Placental pericyte (primary cell): ENCODE measurements at places on chromosomes 11 and 22. TPM values are rescaled to one million over a fixed set of nuclear protein-coding genes. Genes with fewer than 3 reads are reported as not detected.

The PRAME gene
- total RNA-seq = 0.14 and 0.44 TPM in 2 replicates

The C11orf21 gene
- not detected in 2 replicates for total RNA-seq

The GRK3 gene
- total RNA-seq = 0.22 and 0.86 TPM in 2 replicates

The LRRC74B gene
- 0.14 TPM in 1 of 2 replicates, not detected in the other for total RNA-seq

The CCDC73 gene
- not detected in 2 replicates for total RNA-seq

The FAM227A gene
- total RNA-seq = 1.3 and 1.8 TPM in 2 replicates

The EIF4ENIF1 gene
- total RNA-seq = 12.6 and 13.3 TPM in 2 replicates

The OR5B2 gene
- total RNA-seq = not detected in 2 replicates

The RTN4R gene
- 0.29 and 1.3 TPM in 2 replicates for total RNA-seq

The LGR4 gene
- 7.7 and 18.5 TPM in 2 replicates for total RNA-seq

The TMPRSS6 gene
- not detected in 2 replicates for total RNA-seq

The MS4A6E gene
- not detected in 2 replicates for total RNA-seq

The LRRN4CL gene
- 3.7 and 4.7 TPM in 2 replicates for total RNA-seq

The AASDHPPT gene
- total RNA-seq = 46.2 and 67.0 TPM in 2 replicates

The C1QTNF4 gene
- 0.14 and 0.22 TPM in 2 replicates for total RNA-seq

The CNGA4 gene
- 0.44 TPM in 1 of 2 replicates, not detected in the other for total RNA-seq

The GGT5 gene
- total RNA-seq = 3.5 and 6.7 TPM in 2 replicates

The WT1 gene
- total RNA-seq = 0.88 and 1.4 TPM in 2 replicates

The PARVG gene
- not detected in 2 replicates for total RNA-seq

The RAPSN gene
- 0.14 and 0.44 TPM in 2 replicates for total RNA-seq

The KREMEN1 gene
- total RNA-seq = 7.0 and 12.0 TPM in 2 replicates

The ARHGAP8 gene
- total RNA-seq = under 0.01 and 0.22 TPM in 2 replicates

The KLHL35 gene
- 2.4 and 4.6 TPM in 2 replicates for total RNA-seq

The C11orf87 gene
- not detected in 2 replicates for total RNA-seq

The ZC3H7B gene
- 49.2 and 77.2 TPM in 2 replicates for total RNA-seq

The LRRC56 gene
- total RNA-seq = 1.6 and 2.8 TPM in 2 replicates

The BARX2 gene
- not detected in 2 replicates for total RNA-seq

The SYCE3 gene
- total RNA-seq = not detected in 2 replicates

The C11orf86 gene
- total RNA-seq = not detected in 2 replicates

The MN1 gene
- 4.6 and 7.2 TPM in 2 replicates for total RNA-seq

The FAM111A gene
- total RNA-seq = 30.6 and 81.3 TPM in 2 replicates

The SLCO2B1 gene
- total RNA-seq = 0.29 and 0.66 TPM in 2 replicates

The PKNOX2 gene
- total RNA-seq = 2.8 and 7.7 TPM in 2 replicates

The MIOX gene
- total RNA-seq = 0.14 TPM in 1 of 2 replicates, not detected in the other

The OR2AT4 gene
- not detected in 2 replicates for total RNA-seq

The TIMP3 gene
- total RNA-seq = 1,295 and 1,679 TPM in 2 replicates

The ADM2 gene
- 2.7 and 13.3 TPM in 2 replicates for total RNA-seq

The MMP27 gene
- total RNA-seq = not detected in 2 replicates

The CFAP300 gene
- 2.9 and 5.9 TPM in 2 replicates for total RNA-seq

The MPEG1 gene
- total RNA-seq = under 0.01 and 0.14 TPM in 2 replicates

The TTC36 gene
- total RNA-seq = 0.22 and 0.86 TPM in 2 replicates

The SLC22A9 gene
- total RNA-seq = not detected in 2 replicates

The ATG2A gene
- total RNA-seq = 23.9 and 28.2 TPM in 2 replicates

The TSKU gene
- 35.8 and 39.4 TPM in 2 replicates for total RNA-seq

The SF1 gene
- 170 and 171 TPM in 2 replicates for total RNA-seq

The OR10G8 gene
- not detected in 2 replicates for total RNA-seq

The P2RY2 gene
- total RNA-seq = 0.22 and 0.57 TPM in 2 replicates

The OR52E8 gene
- total RNA-seq = 1.0 TPM in 1 of 2 replicates, not detected in the other

The GAL gene
- 0.72 TPM in 1 of 2 replicates, not detected in the other for total RNA-seq

The GUCD1 gene
- 199 and 223 TPM in 2 replicates for total RNA-seq
